T-helper 17 cell (primary cell): ENCODE measurements at places on chromosomes 12 and 14. TPM values are rescaled to one million over a fixed set of nuclear protein-coding genes. Genes with fewer than 3 reads are reported as not detected.
A peak's percentile ranks its signal among the peaks of the same experiment; 100 is the strongest.

Gene BCL7A
- total RNA-seq: 2.6 TPM

DNA sequence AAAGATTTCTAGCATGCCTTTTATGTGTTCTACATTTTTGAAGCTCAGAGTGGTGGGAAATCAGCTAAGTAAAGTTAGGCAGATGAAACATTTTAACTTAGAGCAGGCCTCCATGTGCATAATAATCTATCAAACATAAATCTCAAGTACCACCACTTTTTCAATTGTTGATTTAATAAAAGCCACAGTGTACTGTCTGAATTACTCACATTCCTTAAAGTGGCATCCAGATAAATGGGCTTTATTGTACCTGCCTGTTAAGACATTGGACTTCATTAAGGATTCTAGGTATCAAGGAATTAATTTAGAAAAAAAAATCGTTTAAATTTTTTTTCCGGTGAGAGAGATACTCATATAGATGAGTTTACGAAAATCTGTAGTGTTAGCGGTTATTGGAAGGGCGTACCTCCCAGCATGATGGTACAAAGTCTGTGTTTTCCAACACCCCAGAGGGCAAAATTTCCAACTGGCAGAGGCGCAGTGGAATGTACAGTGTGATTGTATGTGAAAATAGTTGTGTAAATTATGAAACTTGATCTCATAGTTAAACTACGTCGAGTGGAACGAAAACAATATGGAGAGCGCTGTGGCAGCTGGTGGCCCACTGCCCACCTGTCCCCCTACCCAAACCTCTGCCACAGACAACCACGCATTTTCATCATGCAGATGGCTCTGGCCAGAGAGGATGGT lies 25.0 kb downstream of the ELK3 start:
- no peaks in the 10 kb centered on the region for H3K27me3 ChIP-seq
- H3K4me1 ChIP-seq: peaks cover 50% of the 10 kb centered on the region
- H3K4me3 ChIP-seq: peak overlapping the region; percentile 36
- no peak for DNase-seq

GRCh38 chr14:64581363-64581762 lies 31.6 kb downstream of the PPP1R36 start:
- peak overlapping the region; percentile 69 for H3K27ac ChIP-seq
- no peak for DNase-seq
- H3K4me3 ChIP-seq: no peak overlapping the region

DNA sequence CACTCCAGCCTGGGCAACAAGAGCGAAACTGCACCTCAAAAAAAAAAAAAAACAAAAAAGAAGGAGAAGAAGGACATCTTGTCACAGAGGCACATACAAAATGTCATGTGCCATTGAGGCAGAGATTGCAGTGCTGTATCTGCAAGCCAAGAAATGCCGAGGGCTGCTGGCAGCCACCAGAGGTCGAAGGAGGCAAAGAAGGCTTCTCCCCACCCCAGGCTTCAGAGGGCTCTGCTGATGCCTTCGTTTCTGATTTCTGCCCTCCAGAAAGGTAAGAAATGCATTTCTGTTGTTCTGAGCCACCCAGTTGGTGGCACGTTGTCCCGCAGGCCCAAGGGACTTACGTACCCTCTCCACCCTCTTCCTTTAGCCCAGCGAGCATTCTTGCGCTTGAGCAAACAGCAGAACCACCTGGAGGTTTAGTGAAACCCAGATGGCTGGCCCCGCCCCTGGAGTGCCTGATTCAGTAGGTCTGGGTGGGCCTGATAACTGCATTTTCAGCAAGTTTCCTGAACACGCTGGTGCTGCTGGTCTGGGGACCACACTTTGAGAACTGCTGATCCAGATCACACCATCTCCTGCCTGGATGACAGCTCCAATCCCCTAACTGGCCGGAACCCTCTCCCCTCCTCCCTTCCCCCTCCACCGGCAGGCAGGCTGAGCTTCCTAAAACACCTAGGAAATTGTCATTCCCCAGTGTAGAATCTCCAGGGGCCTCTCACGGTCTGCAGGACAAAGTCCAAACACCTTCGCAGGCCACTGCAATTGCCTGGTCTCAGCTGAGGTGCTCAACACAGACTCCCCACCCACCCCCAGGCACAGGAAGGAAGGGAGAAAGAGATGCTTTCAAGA lies 21.1 kb upstream of the SCARB1 start:
- DNase-seq: no peak
- no peaks in the 10 kb centered on the region for H3K36me3 ChIP-seq
- no peaks in the 10 kb centered on the region for H3K27me3 ChIP-seq
- H3K4me1 ChIP-seq: peaks cover 11% of the 10 kb centered on the region
- H3K4me3 ChIP-seq: no peak overlapping the region

GRCh38 chr12:101053203-101053602 lies 156.8 kb downstream of the SLC5A8 start:
- H3K27me3 ChIP-seq: no peaks in the 10 kb centered on the region
- no peak for DNase-seq
- H3K4me3 ChIP-seq: no peak overlapping the region
- no peak overlapping the region for H3K27ac ChIP-seq
- no peaks in the 10 kb centered on the region for H3K4me1 ChIP-seq
- H3K36me3 ChIP-seq: no peaks in the 10 kb centered on the region

Gene KRT2
- not detected for total RNA-seq

DNA sequence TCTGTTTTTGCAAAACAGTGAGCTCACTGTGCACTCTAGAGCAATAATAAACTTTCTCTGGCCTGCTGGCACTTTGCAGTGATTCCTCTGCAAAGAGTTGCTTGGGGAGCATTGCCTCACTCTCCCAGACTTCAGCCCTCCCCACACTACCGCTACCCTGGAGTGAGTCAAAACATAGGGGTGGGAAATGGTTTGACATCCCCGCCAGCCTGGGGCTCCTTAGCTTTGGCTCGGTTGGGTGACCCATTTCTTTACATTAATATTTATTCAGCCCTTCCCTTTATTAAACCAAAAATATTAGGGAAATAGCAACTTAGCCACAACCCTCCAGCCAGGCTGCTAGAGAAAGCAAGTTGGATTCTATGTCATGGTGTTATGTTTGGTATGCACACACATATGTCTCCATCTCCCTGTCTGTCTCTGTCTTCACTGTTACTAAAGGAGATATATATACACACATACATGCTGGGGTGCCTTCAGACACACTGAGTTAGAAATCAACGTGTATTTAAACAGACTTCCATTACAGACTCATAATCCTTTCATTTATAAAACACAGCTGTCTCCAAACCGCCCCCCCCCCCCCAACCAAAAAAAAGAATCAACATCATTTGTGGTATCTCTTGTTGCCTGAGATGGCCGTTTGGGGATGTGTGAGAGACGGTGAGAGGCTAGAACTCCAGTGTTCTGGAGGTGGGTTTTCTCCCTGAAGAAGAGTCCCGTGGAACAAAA lies 3.4 kb upstream of the IRF2BPL start:
- H3K36me3 ChIP-seq: peaks cover 3% of the 10 kb centered on the region
- peaks cover 43% of the 10 kb centered on the region for H3K4me1 ChIP-seq
- no peak for DNase-seq

Gene MSI1
- not detected for total RNA-seq

GRCh38 chr12:42887657-42888056 lies 298.1 kb upstream of the PRICKLE1 start:
- H3K36me3 ChIP-seq: no peaks in the 10 kb centered on the region
- H3K4me1 ChIP-seq: no peaks in the 10 kb centered on the region
- no peak for DNase-seq
- H3K27ac ChIP-seq: no peak overlapping the region
- no peak overlapping the region for H3K4me3 ChIP-seq
- H3K27me3 ChIP-seq: no peaks in the 10 kb centered on the region

DNA sequence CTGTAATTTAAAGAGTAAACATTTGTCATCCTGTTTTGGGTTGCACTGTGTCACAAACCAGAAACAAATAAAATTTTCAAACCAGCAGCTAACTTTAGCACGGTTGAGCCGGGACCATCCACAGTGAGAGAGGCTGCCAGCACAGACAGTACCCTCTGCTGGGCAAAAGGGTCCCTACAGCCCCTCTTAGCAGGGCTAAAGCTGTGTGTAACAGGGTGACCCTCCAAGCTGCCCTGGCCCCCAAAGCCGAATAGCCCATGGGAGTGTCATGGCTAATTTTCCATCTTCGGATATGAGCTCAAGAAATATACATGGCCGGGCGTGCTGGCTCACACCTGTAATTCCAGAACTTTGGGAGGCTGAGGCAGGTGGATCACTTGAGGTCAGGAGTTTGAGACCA lies 157.1 kb upstream of the GRIN2B start:
- no peak overlapping the region for H3K27ac ChIP-seq
- DNase-seq: no peak
- peaks cover 30% of the 10 kb centered on the region for H3K27me3 ChIP-seq

DNA sequence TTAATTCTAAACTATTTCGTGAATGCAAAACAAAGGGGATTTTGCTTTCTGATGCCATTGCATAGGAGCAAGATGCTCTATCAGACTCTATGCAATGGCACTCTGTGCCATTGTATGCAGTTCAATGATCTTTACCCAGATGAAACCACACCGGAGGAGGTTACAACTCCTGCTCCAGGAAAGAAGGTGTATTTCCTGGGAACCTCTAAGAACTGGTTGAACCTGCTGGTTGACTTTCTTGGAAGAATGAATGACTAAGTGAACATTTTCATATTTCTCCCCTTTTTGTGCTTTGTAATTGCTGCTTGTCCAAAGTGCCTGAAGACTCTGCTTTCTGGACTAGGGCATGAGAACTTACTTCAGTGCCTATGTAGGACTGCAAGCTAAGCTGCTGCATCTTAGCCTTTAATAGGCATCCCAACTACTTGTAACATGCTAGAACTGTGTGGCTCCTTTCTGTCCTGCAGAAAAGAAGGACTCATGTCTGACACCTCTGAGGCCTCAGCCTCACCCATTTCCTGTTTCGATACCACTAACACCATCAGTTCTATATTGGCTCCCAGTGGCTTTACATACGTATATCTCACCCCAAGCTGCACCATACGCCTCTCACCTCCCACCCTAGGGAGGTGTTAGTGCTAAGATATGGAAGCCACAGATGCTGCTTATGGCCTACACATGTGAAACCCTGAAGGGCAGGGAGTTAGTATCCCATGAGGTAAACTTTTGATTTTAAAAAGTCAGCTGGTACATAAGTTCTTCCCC lies 193.5 kb upstream of the CNOT2 start:
- no peak for DNase-seq
- no peak overlapping the region for H3K4me3 ChIP-seq
- H3K27ac ChIP-seq: no peak overlapping the region
- H3K36me3 ChIP-seq: no peaks in the 10 kb centered on the region
- peaks cover 33% of the 10 kb centered on the region for H3K27me3 ChIP-seq
- H3K4me1 ChIP-seq: peaks cover 7% of the 10 kb centered on the region

GRCh38 chr12:65121049-65121955 lies at the start of gene WIF1:
WIF1 (minus strand) TSS chr12:65121305; CDS start chr12:65121191, 114 bp downstream.
- peaks cover 3% of the 10 kb centered on the region for H3K4me1 ChIP-seq
- no peak for DNase-seq
- H3K27me3 ChIP-seq: peaks cover 44% of the 10 kb centered on the region
- peak within 1 kb of the TSS; percentile 78 for H3K4me3 ChIP-seq

Gene ENDOU
- 0.12 TPM for total RNA-seq

Gene HPD
- total RNA-seq: not detected

- peaks cover 37% of the 10 kb centered on the region for H3K4me1 ChIP-seq
- no peak overlapping the region for H3K27ac ChIP-seq
- peak; percentile 56 for DNase-seq
- peaks cover 9% of the 10 kb centered on the region for H3K36me3 ChIP-seq
- H3K27me3 ChIP-seq: peaks cover 62% of the 10 kb centered on the region
Observed at GRCh38 chr12:6766651-6767349, 637 bp downstream of the PTMS start.

Gene PRH2
- not detected for total RNA-seq

GRCh38 chr12:51678086-51678724 lies 87.2 kb downstream of the SCN8A start:
- DNase-seq: no peak
- H3K27ac ChIP-seq: no peak overlapping the region
- H3K4me3 ChIP-seq: no peak overlapping the region
- peaks cover 7% of the 10 kb centered on the region for H3K4me1 ChIP-seq
- peaks cover 68% of the 10 kb centered on the region for H3K27me3 ChIP-seq

Gene RAPGEF3
- total RNA-seq: 0.27 TPM

GRCh38 chr12:26126340-26127284 lies 1.8 kb upstream of the BHLHE41 start:
- no peak overlapping the region for H3K27ac ChIP-seq
- peak overlapping the region; percentile 89 for H3K4me3 ChIP-seq
- H3K27me3 ChIP-seq: peaks cover 73% of the 10 kb centered on the region
- peaks cover 32% of the 10 kb centered on the region for H3K4me1 ChIP-seq

Gene GPRC5A
- total RNA-seq: 0.02 TPM

Gene EML5
- total RNA-seq: 3.7 TPM

Gene PIANP
- total RNA-seq: 1.3 TPM

- peaks cover 5% of the 10 kb centered on the region for H3K4me1 ChIP-seq
- no peak overlapping the region for H3K27ac ChIP-seq
- DNase-seq: peak; percentile 43
- H3K27me3 ChIP-seq: peaks cover 42% of the 10 kb centered on the region
- H3K4me3 ChIP-seq: no peak overlapping the region
Observed at GRCh38 chr14:99628887-99629618, 15.9 kb upstream of the HHIPL1 start.
